ENCODE measurements at places on chromosomes 5 and 9.

DNA sequence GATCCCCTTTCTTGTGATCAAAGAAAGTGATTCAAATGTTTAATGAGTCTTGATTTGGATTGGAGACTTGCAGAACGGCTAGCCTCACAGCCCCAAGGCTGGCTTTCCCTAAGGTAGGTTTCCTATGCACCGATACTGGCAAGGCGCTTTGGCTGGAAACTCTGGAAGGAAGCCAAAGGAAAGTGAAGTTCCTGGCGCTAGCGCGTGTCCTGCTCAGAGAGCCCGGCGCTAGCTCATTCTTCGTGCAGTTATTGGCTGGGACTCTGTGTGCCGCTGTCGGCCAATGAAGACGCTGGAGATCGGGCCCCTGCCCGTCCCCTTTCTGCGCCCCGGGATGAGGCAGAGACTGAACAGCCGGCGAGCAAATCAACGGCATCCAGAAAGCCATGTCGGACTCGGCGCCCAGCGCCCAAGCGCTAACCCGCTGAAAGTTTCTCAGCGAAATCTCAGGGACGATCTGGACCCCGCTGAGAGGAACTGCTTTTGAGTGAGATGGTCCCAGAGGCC is at the start of gene PCDHGC3:
TSS of gene PCDHGC3 (plus strand) at position 342 of the 507 bp plus-strand sequence. CDS start at position 493, 151 bp downstream.
- DNase-seq: peak; percentile 93

DNA sequence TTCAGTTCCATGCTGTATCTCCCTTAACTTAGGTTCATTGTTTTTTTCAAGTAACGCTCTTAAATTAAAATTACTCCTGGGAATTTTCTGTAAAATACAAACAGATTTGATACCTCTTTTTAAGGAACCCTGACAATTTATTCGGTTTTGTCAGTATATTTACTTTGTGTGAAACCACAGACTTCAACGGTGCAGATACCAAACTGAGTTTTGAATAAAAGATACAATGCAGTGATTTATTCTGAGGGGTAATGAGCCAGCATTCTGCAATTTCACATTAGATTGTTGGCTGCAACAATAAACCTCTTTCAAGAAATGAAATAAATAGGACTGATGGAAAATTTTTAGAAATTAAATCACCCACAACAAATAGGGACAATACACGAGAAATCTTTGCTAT is 308.6 kb upstream of the EDIL3 start:
- no peak for DNase-seq

- DNase-seq: no peak
Observed at GRCh38 chr5:133781436-133782225, 169.3 kb upstream of the FSTL4 start.

DNA sequence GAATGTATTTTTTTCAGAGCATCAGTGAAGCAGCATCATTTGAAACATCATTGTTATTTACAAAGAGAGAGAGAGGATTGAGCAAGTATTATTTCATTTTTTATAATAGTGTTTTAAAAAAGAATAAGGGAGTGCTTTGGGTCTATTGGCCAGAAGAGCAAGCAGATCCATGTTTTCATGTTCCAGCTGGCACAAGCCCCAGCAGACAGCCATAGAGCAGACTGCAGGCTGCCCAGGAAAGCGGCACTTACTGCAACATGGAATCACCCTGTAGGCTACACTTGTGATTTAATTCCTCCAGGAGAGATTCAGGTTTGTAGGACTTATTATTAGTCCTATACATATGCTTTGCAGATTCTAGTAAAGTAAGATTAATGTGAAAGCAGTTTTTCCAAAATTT is 407.0 kb upstream of the GRAMD2B start:
- peak; percentile 33 for DNase-seq

GRCh38 chr5:120507197-120507596 is 43.1 kb downstream of the PRR16 start:
- DNase-seq: no peak

GRCh38 chr5:39668980-39669379 is 244.2 kb upstream of the DAB2 start:
- no peak for DNase-seq

GRCh38 chr5:36667824-36668223 is 61.4 kb downstream of the SLC1A3 start:
- no peak for DNase-seq

- DNase-seq: no peak
Observed at GRCh38 chr9:131282688-131283422, 6.5 kb upstream of the FAM78A start.

- DNase-seq: no peak
Observed at GRCh38 chr5:143606043-143606752, 202.7 kb upstream of the NR3C1 start.

DNA sequence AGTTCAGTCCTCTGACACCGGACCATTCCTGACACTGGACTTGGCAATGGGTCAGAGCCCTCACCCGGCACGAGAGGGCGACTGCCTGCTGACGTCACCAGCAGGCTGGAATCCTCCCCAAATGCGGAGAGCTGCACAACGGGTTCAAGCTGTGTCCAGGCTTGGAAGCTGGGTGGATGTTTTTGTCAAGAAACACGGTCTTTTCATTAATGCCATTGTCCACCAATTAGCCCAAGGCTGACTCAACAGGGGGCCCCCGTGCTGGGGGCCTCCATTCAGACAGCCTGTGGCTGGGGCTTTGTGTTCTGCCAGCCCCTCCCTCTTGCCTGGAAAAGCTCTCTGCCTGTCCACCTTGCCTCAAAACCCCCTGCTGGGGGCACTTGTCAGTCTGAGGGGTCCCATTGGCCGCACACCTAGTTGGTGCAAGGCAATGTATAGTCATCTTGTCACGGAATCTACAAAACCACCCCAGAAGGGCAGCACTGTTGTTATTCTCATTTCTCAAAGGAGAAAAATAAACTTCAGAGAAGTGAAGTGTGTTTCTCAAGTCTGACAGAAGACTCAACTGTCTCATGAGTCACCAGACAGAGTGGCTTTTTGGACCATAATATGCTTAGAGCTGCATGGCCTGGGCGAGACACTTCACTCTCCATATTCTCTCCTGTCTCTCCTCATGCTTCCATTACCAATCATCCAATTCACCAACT is 24.6 kb downstream of the NDUFA8 start:
- peak; percentile 17 for DNase-seq

DNA sequence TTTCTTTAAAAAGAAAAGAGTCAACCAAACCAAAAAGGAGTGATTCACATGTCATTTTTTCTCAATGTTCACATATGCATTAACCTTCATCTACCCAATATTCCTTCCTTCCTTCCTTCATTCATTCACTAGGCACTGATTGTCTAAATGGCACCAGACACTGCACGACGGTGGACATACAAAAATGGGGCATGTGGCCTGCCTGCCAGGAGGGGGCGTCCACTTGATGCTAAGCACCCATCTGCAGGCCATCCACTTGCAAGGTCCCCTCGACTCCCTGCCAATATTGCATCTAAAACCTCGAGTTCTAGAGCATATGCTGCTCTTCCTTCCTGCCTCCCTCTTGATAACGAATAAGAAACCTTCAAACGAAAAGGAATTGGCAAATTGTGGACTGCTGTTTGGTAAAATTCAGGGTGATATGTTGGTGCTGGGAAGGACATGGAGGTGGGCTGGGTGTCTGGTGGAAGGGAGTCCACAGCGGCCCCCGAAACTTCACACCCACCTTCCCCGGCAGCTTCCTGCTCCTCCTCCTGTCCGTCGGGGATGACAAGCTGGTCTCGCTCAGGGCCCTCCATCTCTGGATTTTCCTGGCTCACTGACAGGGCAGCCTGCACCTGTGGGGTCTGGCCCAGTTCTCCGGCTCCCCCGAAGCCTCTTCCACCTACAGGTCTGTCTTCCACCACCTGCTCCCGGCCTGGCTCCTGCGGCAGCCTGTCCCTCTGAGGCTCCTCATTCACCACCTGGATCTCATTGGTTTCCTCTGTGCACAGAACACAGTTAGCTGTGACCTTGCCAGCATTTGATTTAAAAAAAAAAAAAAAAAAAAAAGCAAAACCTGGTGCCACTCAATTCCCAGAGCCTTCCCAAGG is 64.3 kb downstream of the GOLM1 start:
- peak; percentile 12 for DNase-seq

GRCh38 chr5:83856881-83857280 is 136.2 kb upstream of the HAPLN1 start:
- DNase-seq: no peak

DNA sequence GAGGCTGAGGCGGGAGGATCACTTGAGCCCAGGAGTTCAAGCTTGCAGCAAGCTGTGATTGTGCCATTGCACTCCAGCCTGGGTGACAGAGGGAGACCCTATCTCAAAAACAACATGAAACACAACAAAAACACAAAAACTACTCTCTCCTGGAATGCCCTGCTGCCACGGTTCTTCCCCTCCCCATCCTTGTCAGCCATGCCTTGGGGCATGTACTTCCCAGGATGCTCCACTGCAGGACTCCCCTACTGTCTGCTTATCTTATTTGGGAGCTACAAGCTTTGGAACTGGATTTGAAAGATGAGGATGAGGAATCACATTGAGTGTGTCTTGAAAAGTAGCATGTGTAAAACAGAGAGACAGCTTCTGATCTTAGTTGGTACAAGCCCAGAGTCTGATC is 40.1 kb upstream of the KIAA1958 start:
- no peak for DNase-seq

GRCh38 chr5:65185468-65185867 is 296.3 kb downstream of the ADAMTS6 start:
- no peak for DNase-seq

DNA sequence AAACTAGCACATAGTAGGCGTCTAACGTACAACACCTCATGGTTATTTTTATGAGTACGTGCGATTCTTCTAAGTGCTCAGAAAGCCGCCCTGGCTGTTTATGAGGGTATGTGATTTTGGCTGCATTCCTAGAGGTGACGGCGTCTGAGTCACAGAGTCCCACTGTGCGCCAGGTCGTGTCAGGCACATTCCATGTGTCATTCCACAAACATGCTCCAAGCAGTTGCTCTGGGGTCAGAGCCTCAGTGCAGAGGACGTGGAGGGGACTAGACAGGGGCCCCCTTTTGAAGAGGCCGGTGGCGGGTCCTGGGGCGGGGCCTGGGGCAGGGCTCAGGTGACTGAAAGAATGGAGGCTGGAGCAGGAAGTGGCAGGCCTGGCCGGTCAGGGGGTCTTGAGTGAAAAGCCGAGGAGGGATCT is 51.9 kb downstream of the NEK6 start:
- DNase-seq: no peak

DNA sequence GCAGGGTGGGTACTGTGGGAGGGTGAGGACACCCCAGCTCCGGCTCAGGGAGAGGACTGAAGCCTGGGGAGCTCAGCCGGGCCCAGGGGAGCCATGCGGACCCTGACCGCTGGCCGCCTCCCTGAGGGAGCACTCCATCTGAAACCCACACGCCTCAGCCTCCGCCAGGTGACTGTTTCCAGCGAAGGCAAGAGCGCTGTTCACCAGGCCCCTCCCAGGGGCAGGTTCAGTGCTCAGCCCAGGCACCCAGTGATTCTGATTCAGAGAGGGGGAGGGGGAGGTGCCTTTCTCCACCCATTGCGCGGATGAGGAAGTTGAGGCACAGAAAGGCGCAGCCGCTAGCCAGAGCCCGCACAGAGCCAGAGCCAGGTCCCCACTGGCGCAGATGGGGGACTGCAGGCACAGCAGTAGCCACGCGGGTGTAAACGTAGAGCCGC is 27.0 kb downstream of the ADGRD2 start:
- DNase-seq: no peak

DNA sequence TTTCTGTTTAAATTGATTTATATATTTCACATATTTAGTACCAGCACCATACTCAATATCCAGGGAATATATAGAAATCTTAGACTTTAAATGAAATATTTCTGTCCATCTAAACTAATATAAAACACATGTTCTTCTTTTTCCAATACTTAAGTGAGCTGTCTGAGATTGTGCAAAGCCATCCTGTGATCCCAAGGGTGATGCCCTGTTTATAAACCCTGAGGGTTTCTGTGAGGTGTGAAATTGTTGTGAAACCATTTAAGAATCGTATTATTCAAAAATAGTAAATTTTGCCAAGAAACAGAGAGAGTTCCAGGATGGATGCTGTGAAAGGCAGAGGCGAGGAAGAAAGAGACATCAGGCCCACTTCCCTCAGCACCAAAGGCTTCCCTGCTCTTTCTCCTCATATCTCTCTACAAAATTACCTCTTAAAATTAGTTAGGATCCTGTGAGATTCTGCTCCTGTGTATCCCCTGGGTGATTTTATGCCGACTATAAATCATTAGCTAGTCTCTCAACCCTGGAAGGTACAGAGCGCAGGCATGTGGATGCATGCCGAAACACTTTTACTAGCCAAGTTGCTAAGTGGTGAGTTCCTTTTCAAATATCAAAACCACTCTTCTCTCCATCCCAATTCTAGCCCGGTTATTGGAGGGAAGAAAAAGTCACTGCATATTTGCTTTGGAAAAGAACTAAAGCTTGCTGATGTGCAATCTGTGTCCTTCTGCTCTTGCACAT is 183.0 kb downstream of the GLIS3 start:
- DNase-seq: no peak

- no peak for DNase-seq
Observed at GRCh38 chr5:61245486-61245885, 83.2 kb upstream of the SMIM15 start.

GRCh38 chr5:135239453-135240282 is 159.4 kb downstream of the MACROH2A1 start:
- peak; percentile 68 for DNase-seq

GRCh38 chr9:35904338-35904737 is 1.7 kb upstream of the HRCT1 start:
- no peak for DNase-seq

- DNase-seq: no peak
Observed at GRCh38 chr9:106980551-106981101, 117.7 kb downstream of the ZNF462 start.

DNA sequence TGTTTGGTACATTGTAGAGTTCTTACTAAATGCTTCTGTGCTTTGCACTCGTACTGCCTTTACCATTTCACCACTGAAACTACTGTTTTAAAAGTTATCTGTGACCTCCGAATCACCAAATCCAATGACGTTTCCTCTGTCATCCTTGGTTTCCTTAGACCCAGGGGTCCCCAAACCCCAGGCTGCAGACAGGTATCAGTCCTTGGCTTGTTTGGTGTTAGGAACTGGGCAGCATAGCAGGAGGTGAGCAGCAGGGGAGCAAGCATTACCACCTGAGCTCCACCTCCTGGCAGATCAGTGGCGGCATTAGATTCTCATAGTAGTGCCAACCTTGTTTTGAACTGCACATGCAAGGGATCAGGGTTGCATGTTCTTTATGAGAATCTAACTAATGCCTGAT is 26.8 kb upstream of the APC start:
- no peak for DNase-seq

DNA sequence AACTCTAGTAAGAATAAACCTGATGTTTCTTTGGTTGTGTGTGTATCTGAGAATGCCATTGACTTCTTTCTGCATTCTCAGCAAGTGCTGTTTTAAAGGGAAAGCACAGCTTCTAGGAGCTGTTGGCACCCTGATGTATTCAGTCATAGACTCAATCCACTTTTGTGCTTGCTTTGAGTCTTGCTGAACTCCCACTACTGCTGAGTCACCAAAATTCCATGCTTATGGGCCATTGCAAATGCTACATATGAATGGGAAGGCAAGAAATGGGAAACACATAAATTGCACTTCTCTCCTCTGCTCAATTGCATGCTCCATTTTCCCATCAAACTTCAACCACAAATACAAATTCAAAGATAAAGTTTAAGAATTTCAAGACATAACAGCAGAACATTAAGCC is 9.8 kb upstream of the FTMT start:
- DNase-seq: no peak
